Activated CD8-positive, alpha-beta memory T cell treated with anti-CD3 and anti-CD28 coated beads for 4 hours (primary cell): ENCODE measurements at places on chromosomes 6 and 20.

- DNase-seq = no peak
Observed at GRCh38 chr6:6870921-6871320, 236.8 kb upstream of the RREB1 start.

DNA sequence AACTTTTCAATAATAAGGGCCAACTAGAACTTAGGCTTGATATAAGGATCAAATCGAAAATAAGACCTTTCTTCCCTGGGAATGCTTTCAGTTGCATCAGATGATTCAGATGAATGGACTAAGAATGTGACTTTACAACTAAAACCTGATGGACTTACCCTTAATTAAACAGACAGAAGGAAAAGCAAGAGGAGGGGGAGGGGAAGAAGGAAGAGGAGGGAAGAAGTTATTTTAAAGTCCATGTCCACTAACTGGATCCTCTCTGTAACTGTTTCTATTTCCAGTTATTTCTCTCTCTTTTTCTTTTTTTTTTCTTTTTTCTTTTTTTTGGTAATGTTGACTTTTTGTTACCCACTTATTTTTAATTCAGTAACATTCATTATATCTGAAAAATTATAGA is 486.0 kb downstream of the MAFB start:
- DNase-seq = no peak

GRCh38 chr20:2164966-2165365 is 63.3 kb downstream of the STK35 start:
- DNase-seq = no peak

DNA sequence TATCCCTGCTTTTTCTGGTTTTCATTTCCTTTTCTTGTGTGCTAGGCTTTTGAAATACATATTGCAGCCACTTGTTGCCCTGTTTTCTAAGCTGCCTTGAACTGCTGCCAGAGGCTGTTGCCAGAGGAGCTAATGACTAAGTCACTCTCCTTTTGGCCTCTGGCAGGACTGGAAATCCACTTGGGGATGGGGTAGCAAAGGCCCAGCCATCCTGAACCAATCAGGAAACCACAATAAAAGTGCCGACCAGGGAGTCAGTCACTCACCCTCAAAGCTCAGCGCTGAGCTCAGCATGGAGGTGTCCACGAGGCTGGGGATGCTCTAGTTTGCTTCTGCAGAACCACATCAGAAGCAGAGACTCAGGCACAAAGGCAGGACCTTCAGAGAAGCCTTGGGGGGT is 813.0 kb downstream of the DHX35 start:
- no peak for DNase-seq

DNA sequence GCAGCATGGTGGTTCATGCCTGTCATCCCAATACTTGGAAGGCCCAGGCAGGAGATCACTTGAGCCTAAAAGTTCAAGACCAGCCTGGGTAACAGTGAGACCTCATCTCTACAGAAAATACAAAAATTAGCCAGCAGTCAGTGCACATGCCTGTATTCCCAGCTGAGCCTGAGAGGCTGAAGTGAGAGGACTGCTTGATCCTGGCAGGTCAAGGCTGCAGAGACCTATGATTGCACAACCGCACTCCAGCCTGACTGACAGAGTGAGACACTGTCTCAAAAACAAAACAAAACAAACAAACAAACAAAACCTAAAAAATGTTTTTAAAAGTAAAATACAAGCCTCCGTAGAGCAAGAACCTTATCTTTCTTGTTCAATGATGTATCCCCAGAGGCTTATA is 6.0 kb downstream of the CEP85L start:
- DNase-seq = no peak

GRCh38 chr6:126947070-126947469 is 171.4 kb upstream of the RSPO3 start:
- no peak for DNase-seq

DNA sequence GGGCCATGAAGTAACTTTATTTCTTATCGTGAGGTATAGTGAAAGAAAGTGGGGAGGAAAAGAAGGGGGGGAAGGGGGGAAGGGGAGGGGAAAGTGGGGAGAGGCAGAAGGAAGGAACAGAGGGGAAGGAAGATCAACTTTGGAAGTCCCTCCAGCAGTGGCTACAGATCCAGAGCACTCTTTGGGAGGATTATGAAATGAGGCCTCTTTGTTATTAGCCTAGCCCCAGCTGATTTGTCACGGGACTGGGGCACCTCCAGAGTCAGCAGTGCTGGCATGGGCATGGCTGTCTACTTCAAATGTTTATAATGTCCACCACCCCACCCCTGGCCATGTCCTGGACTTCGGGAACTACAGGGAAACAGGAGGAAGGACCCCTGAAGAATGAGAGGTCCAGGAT is 7.6 kb downstream of the MOCS1 start:
- DNase-seq = no peak

DNA sequence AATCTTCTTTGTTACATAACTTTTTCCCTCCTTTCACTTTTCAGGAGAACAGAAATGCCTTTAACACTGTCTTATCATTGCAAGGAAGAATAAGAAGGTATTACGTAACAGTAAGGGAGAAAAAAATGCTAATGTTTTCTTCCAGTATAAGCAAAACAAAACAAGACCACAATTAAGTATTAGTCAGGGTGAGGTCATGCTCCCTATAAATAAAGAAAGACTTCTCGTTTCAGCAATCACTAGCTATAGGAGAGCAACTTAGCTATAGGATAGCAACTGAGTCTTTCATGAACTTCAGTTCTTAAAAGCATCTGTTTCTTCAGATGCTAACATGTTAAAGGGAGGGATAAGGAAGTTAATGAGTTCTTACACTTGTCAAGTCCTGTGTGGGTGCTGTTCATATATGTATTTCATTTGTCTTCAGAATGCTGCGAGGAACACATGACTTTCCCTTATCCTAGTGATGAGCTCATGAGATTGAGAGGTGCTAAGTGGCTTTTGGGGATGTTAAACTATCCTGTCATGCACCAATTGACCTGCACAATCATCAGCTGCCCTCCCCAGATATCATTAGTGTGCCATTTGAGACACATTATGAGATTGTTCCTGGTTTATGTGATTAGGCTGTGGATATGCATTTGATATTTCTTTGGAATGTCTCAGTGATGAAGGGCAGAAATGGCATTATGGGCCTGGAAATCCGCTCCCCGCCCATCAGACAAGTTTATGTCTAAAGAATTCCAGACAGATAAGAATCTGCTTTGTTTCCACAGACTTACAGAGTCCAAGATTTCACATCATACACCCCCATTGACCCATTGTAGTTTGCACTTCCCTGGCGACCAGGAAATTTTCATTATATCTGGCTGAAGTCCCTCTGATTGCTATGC is 37.5 kb downstream of the LAMA4 start:
- no peak for DNase-seq

GRCh38 chr6:131159578-131159977 is 24.3 kb downstream of the AKAP7 start:
- no peak for DNase-seq

- DNase-seq = no peak
Observed at GRCh38 chr6:6971369-6971768, 136.4 kb upstream of the RREB1 start.

GRCh38 chr6:42152024-42152423 is 9.6 kb upstream of the C6orf132 start:
- no peak for DNase-seq

DNA sequence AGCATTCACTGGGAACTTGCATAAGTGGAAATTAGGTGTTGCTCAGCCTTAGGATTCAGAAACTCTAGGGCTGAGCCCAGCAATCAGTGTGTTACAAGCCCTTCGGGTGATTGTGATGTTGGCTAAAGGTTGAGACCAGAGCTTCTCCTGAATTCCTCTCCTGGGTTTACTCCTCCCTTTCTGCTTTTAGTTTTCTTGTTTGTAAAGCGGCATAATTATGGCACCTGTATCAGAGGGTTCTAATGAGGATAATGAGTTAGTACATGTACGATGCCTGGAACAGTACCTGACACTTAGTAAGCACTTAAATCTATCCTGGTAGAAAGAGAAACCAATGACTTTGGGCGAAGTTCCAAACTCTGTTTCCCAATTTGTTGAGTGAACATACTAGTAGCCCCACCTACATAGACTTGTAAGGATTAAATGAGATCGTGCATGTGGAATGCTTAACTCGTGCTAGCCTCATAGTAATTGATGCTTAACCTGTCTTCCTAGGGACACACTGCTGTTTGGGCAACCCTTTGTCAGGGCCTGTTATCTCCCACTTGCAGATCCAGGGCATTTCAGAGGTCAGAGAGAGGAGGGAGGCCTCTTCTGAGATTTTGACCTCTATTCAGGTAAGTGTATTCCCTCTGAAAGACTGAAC is 932 bp upstream of the EZR start:
- DNase-seq = no peak

DNA sequence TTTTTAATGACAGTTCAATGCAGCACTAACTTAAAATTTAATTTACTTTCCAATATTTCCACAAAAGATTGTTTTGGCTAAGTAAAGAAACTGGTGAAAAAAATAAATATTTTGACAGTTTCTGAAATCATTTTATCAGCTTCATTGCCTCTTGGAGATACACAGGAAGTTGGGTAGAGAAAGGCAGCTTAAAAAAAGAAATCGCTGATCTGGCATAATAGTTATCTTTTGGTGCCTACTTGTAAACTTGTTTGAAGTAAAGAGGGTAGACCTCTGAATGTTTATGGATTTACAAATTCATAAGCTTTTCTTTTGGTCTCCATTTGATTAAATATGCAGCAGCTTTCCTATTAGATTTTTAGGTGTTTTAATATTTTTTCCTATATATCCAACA is 103.4 kb downstream of the RTN4IP1 start:
- DNase-seq = no peak

DNA sequence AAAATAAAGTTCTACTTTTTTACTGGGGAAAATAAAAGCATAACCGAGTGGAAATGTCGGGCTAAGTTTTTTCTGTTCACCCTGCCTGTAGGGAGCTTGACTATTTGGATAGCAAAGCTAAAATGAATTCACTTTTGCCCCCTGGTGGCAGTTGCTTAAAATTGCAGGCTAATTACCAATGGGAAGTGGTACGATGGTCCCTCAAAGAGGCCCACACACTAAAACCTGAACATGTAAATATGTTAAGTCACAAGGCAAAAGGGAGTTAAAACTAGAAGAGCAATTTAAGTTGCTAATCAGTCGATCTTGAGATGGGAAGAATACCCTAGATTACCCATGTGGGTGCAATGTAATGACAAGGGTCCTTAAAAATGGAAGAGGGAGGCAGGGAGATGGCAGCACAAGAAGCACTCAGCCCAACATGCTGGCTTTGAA is 916 bp upstream of the SUN5 start:
- no peak for DNase-seq

DNA sequence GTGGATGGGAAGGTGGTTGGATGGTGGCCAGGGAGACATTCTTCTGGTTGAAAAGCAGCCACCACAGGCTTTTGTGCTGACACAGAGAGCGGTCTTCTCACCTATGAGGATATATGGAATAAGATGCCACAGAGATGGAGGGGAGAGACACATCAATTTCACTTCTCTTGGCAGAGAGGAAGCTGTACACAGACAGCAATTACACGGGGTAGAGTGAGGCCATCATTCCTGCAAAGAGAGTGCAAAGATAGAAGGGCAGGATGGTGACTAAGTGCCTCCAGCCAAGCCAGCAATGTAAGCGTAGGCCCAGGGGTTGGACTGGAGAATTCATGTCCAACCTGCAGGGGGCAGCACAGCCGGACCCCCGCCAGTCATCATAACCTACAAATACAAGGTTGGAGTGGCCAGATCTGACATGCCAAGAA is 56.4 kb downstream of the NRN1 start:
- no peak for DNase-seq

- DNase-seq = no peak
Observed at GRCh38 chr6:53854843-53855567, 60.2 kb downstream of the LRRC1 start.
